ENCODE measurements at places on chromosomes 5 and 9. TPM values are rescaled to one million over a fixed set of nuclear protein-coding genes. Genes with fewer than 3 reads are reported as not detected.

TAF1L gene
- total RNA-seq, result 0.02 TPM

CCNJL gene
- total RNA-seq, result 31.3 TPM

MARCOL gene
- not detected for total RNA-seq

MCC gene
- 23.5 TPM for total RNA-seq

FBN2 gene
- 56.7 TPM for total RNA-seq

- no peaks in the 10 kb centered on the region for H3K4me1 ChIP-seq
- H3K27ac ChIP-seq, result peak overlapping the region; percentile 65
- no peaks in the 10 kb centered on the region for H3K27me3 ChIP-seq
- H3K4me3 ChIP-seq, result no peak overlapping the region
Observed at GRCh38 chr9:93218671-93219420, 34.9 kb downstream of the WNK2 start.

SPINK4 gene
- total RNA-seq, result not detected

DNA sequence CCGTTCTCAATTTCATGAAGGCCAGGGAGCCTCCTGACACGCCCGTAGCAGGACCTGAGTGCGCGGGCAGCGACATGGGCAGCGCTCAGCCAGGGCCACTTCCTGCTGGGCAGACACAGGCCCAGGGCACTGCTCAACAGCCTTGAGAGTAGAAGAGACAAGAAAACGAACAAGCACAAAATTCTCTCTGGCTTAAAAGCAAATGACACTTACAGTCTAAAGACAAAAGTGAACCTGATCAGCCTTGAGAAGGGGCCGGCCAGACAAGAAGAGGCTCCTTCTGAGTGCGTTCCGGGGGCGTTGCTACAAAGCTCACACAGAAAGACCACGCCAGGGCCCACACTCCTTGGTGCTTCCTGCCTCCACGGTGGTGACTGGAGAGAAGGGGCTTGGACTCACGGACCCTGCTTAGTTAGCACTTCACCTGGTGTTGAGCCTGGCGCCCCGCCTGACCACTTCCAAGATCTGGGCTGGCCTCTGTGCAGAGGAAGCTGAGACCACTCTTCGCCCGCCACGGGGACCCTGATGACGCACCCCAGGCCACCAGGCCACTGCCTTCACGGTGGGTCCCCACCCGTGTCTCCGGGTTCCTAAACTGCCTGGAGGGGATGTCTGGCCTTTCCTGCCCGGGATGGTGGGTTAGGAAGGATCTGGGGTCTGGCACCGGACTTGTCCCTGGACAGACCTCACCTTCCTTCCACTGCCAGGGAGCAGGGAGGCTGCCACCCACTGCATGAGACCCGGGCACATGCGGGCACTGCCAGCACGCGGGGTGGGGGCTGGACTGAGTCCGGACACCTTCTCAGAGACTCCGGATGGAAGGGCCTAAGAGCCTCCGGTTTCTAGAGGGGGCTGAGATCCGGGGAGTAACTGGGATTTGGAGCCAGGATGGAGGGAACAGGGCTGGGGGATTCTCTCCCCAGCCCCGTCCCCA, 1.3 kb downstream of the SLC12A7 start:
- peak overlapping the region; percentile 70 for H3K4me3 ChIP-seq
- no peaks in the 10 kb centered on the region for H3K36me3 ChIP-seq
- peaks cover 37% of the 10 kb centered on the region for H3K4me1 ChIP-seq

- H3K36me3 ChIP-seq, result no peaks in the 10 kb centered on the region
- H3K4me1 ChIP-seq, result peaks cover 23% of the 10 kb centered on the region
Observed at GRCh38 chr9:14086495-14086894, 227.4 kb downstream of the NFIB start.

GRCh38 chr5:4418084-4418483, 722.0 kb upstream of the ADAMTS16 start:
- no peaks in the 10 kb centered on the region for H3K36me3 ChIP-seq
- no peaks in the 10 kb centered on the region for H3K27me3 ChIP-seq
- no peak for DNase-seq
- H3K4me1 ChIP-seq, result peaks cover 7% of the 10 kb centered on the region
- no peak overlapping the region for H3K27ac ChIP-seq

CCNO gene
- total RNA-seq, result 0.44 TPM

KIF20A gene
- 66.9 TPM for total RNA-seq

DNA sequence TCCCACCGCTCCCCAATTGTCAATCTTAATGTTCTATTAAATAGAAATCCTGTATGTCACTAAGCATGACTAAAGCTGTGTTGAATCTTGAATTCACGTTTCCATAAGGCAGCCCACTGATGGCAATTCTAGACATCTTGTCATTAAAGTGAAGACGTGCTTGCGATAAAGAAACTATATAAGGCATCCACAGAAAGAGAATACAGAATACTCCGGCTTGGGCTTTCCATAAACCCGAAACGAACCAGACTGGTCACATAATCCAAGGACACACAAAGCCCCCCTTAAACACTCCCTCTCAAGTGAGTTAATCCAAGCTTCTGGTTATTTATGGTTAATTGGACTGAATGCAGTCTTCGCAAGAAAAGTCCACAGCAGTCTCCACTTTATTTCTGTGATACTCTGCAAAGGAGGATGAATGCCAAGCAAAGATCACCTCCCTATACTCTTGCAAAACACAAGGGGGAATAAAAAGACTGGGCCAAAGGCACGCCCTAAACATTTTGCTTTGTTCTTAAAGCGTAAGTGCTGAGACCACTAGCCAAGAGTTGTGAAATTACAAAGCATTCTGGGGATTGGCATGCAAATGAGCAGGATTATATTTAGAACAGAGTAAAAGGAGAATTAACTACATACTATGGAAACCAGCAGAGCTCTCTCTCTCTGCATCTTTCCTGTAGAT, 54.7 kb downstream of the DPYSL3 start:
- peaks cover 70% of the 10 kb centered on the region for H3K4me1 ChIP-seq
- no peaks in the 10 kb centered on the region for H3K27me3 ChIP-seq
- H3K27ac ChIP-seq, result peak overlapping the region; percentile 93
- DNase-seq, result no peak

SIT1 gene
- total RNA-seq, result 7.2 TPM

SPAAR gene
- total RNA-seq, result not detected

DNA sequence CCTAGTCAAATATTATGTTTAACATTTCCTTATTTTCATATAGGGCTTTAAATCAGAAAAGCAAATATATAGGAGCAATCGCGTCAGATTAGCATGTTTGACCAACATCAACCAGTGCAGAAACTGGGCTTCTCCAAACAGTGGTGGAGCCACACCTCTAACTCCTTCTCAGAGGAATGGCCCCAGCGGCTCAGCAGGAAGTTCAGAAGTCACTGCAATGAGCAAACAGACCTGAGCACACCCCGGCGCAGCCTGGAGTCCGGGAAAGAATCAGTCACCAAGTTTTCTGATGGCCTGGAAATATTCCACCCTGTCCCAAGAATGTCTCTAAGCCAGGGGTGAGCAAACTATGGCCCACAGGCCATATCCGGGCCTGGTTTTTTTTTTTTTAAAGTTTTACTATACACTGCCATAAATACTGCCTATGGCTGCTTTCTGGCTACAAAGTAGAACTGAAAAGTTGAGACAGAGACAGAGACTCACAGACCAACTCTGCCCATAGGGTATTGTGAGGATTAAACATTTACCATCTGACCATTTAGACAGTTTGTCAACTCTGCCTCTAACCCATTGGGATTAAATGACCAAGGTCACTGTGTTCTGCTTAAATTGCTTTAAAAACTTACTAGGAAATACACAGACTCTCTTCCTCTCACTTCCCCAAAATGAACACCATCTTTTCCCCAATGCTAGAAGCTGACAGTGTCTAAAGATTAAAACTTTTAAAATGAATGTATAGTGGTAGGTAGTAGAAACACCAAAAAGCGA, 5.4 kb downstream of the GOLM1 start:
- H3K27me3 ChIP-seq, result peaks cover 7% of the 10 kb centered on the region
- no peak for DNase-seq
- H3K36me3 ChIP-seq, result peaks cover 29% of the 10 kb centered on the region
- H3K4me1 ChIP-seq, result peaks cover 41% of the 10 kb centered on the region

DNA sequence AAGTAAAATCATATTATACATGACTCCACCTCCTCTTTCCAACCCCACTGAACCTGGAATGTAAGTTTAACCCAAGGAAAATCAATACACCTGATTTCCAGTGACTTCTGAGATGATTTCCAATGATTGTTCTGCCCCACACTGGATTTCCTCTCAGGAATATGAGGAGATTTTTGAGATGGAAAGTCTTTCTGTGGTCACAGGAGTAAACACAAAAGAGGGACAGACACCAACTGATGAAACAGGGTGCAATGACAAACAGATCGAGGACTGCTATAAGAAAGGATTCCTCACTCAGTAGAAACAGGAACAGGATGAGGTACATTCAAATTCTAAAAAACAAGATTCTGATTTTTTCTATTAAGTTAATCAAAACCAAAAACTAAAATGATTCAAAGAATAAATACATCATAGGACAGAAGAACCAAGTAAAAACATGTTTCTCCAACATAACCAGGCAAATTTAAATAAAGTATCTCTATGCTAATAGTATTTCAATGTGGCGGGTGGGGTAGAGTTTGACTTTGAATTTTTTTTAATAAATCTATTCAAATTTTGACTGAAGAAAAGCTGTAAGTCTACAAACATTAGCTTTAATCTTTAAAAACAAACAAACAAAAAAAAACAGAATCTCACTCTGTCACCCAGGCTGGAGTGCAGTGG, 42.1 kb downstream of the DTWD2 start:
- peaks cover 11% of the 10 kb centered on the region for H3K36me3 ChIP-seq
- DNase-seq, result no peak
- no peak overlapping the region for H3K4me3 ChIP-seq
- 0 out of 2 replicates have a peak overlapping the region, but pooled peaks have one; percentile 16 for H3K27ac ChIP-seq

DNA sequence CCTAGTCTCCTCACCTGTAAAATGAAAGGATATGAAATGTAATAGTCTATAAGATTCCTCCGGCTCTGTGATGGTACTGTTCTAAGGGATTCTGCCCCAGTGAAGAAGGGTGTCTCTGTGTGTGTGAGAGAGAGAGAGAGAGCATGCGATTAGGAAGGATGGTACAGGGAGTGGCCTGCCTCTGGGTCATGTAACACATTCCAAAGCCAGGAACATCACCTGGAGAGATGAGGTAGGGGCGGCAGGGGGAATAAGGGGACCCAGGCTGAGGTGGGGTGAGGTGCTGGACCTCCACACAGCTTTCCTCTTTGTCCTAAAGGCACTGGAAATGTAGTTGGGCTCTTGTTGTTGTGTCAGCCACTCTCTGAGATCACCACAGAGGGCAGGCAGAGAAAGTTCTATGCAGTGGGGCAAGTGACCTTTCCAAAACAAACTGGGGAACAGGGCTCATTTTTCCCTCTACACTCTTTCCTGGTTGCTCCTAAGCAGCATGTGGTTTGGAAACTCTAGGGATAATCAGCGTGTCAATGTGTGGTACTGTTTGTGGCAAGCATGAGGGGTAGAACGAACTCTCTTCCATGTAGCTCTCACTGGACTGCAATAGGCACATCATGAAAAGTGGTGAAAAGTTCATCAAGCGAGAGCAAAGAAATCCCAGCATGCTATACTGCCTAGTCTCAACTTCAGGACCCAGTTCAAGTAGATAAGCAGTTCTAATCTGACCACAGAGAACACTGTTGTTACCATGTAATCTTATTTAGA, 65.0 kb downstream of the SEMA6A start:
- H3K4me1 ChIP-seq, result peaks cover 98% of the 10 kb centered on the region
- no peak for DNase-seq
- peak overlapping the region; percentile 5 for H3K4me3 ChIP-seq
- no peaks in the 10 kb centered on the region for H3K27me3 ChIP-seq

PLPP7 gene
- total RNA-seq, result 4.9 TPM

ZDHHC21 gene
- total RNA-seq, result 7.3 TPM

GRCh38 chr9:127494304-127494702, 43.0 kb downstream of the LRSAM1 start:
- peaks cover 5% of the 10 kb centered on the region for H3K4me1 ChIP-seq
- no peak for DNase-seq
- H3K27ac ChIP-seq, result peak overlapping the region; percentile 85
- no peak overlapping the region for H3K4me3 ChIP-seq

DNA sequence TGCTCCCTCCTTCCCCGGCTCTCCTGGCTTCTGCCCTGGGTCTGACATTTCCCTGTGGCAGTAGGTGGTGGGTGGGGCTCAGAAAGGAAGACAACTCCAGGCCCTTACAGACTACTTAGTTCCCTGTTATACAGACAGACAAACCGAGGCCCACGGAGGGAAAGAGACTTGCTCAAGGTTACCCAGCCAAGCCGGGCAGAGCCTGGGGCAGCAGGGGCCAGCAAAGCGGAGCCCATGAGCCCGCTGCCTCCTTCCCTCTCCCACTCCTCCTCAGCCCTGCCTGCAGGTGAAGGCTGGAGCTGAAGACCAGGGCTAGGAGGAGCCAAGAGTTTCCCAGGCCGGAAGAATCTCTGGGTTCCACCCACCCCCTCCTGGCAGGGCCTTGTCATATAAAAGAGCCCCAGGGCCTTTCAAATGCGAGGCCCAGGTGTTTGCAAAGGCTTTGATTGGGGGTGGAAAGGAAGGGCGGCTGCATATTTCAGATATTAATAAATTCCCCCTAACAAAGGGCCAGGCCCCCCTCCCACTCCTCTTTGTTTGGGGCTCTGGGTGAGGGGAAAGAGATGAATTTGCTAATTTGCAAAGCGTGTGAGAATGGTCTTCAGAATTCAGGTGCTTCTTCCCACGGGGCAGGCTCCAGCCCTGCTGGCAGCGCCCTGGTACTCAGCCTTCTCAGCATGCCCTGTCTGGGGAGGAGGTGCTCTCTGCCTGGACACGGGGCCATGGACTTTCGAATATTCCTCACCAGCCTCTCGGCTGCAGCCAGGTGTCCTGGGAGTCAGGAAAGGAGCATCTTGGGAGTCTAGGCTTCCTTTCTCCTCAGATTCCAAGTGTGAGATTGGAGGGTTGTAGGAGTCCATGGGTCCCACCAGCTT, 21.5 kb downstream of the SLC6A7 start:
- H3K4me1 ChIP-seq, result peaks cover 46% of the 10 kb centered on the region
- DNase-seq, result peak; percentile 68
- H3K27ac ChIP-seq, result peak overlapping the region; percentile 54
- H3K36me3 ChIP-seq, result no peaks in the 10 kb centered on the region
- peak overlapping the region; percentile 29 for H3K4me3 ChIP-seq
- peaks cover 3% of the 10 kb centered on the region for H3K27me3 ChIP-seq

- no peaks in the 10 kb centered on the region for H3K4me1 ChIP-seq
- H3K27ac ChIP-seq, result no peak overlapping the region
- no peak for DNase-seq
- no peaks in the 10 kb centered on the region for H3K36me3 ChIP-seq
- no peaks in the 10 kb centered on the region for H3K27me3 ChIP-seq
Observed at GRCh38 chr9:113516840-113517577, 53.5 kb downstream of the RGS3 start.

DNA sequence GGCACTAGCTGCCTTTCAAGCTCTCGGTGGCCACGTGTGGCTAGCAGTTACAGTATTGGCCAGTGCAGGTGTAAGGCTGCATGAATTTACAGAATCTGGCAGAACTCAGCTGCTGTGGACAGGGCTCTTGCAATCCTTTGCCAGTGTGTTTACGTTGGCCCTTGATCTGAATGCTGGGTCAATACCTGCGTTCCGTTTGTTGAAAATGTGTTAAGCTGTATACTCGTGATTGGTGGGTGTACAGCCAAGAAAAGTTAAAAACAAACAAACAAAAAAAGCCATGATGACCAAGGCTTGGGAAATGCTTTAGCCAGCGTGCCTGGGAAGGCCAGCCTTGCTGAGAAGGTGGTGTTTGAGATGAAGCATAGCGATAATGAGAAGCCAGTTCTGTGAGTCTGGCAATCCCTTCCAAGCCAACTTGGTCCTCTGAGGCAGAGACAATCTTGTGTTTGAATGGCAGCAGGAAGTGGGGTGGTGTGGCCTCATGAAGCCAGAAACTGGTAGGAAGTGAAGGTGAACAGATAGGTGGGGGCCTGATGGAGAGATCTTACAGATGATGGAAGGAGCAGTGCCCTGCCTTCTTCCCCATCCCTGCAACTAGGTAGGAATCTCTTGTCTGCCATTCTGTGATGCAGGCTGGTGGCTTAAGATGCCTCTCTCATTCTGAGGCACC, 820 bp upstream of the CFAP90 start:
- H3K27ac ChIP-seq, result no peak overlapping the region
- peaks cover 57% of the 10 kb centered on the region for H3K27me3 ChIP-seq
- DNase-seq, result no peak
- no peaks in the 10 kb centered on the region for H3K36me3 ChIP-seq

Data from WTC11 (cell line).